HFFc6 (cell line): ENCODE measurements at places on chromosomes 4 and X. TPM values are rescaled to one million over a fixed set of nuclear protein-coding genes. Genes with fewer than 3 reads are reported as not detected.

DNA sequence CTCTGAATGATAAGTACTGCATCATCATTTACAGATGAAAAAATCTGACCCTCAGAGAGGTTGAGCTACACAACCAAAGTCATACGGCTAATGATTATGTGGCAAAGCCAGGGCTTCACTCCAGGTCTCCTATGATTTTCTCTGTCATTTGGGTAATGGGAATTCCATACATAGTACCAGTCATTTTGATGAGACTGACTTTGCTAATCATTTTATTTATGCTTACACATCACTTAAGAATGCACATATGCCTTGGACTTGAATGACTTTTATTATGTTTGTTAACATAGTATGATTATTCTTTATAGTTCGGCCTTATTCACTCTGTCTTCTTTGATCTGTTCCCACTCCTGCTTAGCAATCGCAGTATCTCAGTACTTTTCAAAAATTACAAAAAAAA is 255.1 kb upstream of the GPRIN3 start:
- no peak for DNase-seq

Gene SYP
- total RNA-seq, result 0.21 to 0.26 TPM (median 0.25 TPM) in 3 replicates

Gene USP27X
- 1.8 and 1.9 TPM in 2 replicates for total RNA-seq

GRCh38 chr4:81790477-81790876 is 318.8 kb upstream of the RASGEF1B start:
- no peak for DNase-seq

Gene HMGB3
- total RNA-seq, result 23.7 to 46.6 TPM (median 38.8 TPM) in 3 replicates

Gene CXCL1
- total RNA-seq, result 0.71 to 3.7 TPM (median 0.71 TPM) in 3 replicates

GRCh38 chr4:166169111-166169510 is 296.1 kb downstream of the TLL1 start:
- DNase-seq, result no peak

DNA sequence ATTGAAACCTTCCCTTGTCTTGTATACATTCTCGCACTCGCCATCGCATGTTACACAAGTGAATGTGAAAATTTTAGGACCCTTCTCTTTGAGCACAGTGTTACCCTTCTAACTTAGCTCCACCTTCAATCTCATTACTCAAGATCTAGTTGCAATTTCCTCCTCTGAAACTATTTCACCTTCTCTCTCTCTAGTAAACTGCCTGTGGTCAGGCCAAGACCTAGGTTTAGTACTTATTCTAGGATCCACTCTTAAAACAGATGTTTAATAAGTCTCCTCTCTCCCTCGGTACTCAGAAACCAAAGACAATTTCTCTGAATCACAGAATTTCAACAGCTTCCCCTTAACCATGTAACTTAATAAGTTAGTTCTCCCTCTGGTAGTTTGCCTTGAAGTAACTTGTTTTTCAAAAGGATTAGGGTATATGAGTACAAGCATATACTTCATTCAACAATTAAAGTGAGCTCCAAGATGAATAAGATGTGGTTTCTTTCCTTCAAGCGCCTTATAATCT is 156.0 kb downstream of the SH3KBP1 start:
- DNase-seq, result no peak

GRCh38 chrX:131752493-131753198 is 208.8 kb downstream of the OR13H1 start:
- no peak for DNase-seq

Gene USP17L10
- not detected in 3 replicates for total RNA-seq

Gene ARAP2
- total RNA-seq, result not detected in 3 replicates

- DNase-seq, result no peak
Measured at GRCh38 chrX:23317799-23318724, 16.6 kb upstream of the PTCHD1 start.

DNA sequence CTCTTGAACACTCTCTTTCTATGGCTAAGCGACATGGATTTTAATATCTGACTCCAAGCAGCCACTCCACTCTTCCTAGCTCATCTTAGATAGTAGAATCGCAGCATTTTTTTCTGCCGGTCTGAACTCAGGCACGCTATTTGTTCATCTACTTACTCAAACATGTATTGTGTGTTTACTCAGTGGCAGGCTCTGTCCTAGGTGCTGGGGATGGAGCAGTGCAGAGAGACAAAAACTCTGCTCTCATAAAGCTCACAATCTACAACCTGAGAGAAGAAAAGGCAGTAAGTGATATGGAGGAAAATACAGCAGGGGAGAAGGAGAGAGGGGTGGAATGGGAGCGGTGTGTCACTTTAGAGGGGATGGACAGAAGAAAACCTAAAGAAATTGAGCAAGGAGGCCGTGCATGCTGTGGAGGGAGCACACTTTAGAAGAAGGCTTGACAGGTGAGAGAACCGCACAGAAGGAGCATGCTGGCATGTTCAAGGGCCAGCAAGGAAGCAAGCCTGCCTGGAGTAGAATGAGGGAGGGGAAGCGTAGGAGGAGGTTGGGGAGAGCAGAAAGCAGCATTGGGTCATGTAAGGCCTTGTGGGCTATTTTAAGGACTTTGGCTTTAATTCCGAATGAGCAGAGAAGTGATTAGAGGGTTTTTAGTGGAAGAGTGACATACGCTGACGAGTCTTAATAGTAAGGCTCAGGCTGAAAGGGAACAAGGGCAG is 132.0 kb downstream of the ANK2 start:
- DNase-seq, result no peak

Gene CCDC158
- not detected in 3 replicates for total RNA-seq

DNA sequence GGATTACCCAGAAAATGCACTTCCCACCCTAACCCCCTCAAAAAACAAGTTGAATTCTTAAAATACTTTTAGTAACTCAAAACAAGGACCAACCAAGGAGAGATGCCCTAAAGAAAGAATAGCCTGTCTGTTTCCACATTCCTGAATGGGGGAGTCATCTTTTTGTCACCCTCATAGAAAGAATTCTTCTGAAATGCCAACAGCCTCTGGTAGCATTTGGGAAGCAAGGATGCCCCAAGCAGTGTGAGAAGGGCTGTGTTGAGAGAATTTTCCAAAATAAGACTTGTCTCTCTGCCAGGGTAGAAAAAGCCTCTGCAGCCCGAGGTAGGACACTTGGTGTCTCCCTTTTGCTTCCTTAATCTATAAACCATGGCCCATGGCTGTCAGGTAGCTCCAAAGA is 173.1 kb upstream of the VCX3A start:
- no peak for DNase-seq

Gene MCF2
- total RNA-seq, result not detected in 3 replicates

Gene GLRA2
- total RNA-seq, result not detected in 3 replicates

DNA sequence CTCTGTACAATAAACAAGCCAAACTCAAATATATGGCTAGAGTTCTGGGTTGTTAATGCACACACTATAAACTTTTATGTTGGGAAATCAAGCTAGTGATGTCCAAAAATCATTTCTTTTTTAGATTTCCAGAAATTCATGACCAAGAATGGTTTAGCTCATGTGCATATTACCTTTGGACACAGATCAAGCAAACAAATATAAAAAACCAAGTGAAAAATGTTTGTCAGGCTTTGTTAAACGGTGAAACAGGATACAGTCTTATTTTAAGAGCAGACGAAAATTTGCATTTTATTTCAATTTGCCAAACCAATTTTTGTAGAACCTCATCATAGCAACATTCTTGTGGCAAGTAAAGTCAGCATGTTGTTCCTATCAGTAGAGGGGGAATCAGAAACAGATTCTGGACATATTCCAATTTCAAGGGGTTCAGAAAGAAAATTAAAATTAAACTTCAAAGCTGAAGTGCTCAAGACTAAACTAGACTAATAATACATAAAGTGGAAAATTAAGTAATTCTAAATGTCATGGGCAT is 413.6 kb downstream of the TRIML1 start:
- no peak for DNase-seq

- no peak for DNase-seq
Measured at GRCh38 chr4:37324546-37324945, 80.0 kb downstream of the NWD2 start.

- no peak for DNase-seq
Measured at GRCh38 chr4:109723110-109723509, 6.8 kb downstream of the PLA2G12A start.

Gene ETDB
- total RNA-seq, result not detected in 3 replicates

Gene ALB
- not detected in 2 replicates for total RNA-seq

- DNase-seq, result no peak
Measured at GRCh38 chr4:83910693-83911092, 374.8 kb downstream of the GPAT3 start.

- no peak for DNase-seq
Measured at GRCh38 chrX:106921637-106922036, 1.4 kb downstream of the CLDN2 start.

GRCh38 chr4:112282860-112283667 is 2.6 kb downstream of the TIFA start:
- DNase-seq, result no peak

Gene REPS2
- 0.15 to 0.23 TPM (median 0.19 TPM) in 3 replicates for total RNA-seq

DNA sequence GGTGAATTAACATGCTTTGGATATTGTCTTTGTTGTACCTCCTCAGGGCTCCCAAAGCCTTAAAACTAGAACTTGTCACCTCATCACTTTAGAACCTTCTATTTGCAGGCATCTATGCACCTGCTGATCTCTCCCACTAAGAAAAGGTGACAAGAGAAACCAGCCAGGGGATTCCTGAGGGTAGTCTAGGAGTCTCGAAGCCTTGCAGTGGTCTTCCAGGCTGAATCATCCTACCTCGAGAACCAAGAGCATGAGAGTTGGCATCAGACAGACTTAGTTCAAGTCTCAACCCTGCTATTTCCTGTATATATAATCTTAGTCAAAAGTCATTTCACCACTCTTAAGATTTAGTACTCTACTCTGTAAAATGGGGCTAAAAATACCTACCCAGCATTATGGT is 29.6 kb downstream of the RTL5 start:
- DNase-seq, result no peak

GRCh38 chr4:182019148-182019652 is 224.0 kb upstream of the TENM3 start:
- no peak for DNase-seq

- no peak for DNase-seq
Measured at GRCh38 chr4:18209448-18209847, 187.9 kb upstream of the LCORL start.

Gene NEXMIF
- not detected in 2 replicates for total RNA-seq

Gene ZMAT1
- total RNA-seq, result 0.31 to 1.4 TPM (median 1.1 TPM) in 3 replicates

- no peak for DNase-seq
Measured at GRCh38 chr4:165600959-165601683, 222.3 kb downstream of the CPE start.

Gene PCDH19
- total RNA-seq, result 0.03 and 0.11 TPM in 2 replicates

Gene ATP10D
- total RNA-seq, result 54.7 and 69.7 TPM in 2 replicates

Gene CENPVL1
- not detected in 3 replicates for total RNA-seq

DNA sequence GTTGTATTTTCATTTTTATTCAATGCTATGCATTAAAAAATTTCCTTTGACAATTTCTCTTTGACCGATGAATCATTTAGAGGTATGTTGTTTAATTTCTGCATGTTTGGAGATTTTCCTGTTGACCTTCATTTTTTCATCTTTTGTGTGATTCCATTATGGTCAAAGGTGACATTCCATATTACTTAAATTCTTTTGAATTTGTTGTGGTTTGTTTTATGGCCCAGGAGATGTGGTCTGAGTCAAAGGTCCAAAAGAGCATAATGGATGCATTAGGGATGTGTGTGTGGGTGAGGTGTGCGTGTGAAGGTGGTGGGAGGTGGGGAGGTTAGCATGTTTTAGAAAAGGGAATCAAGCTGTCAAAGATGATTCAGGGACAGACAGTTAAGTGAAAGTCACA is 76.0 kb upstream of the GIMD1 start:
- peak; percentile 19 for DNase-seq

- DNase-seq, result no peak
Measured at GRCh38 chr4:34047363-34047762, 2197.0 kb downstream of the ARAP2 start.

DNA sequence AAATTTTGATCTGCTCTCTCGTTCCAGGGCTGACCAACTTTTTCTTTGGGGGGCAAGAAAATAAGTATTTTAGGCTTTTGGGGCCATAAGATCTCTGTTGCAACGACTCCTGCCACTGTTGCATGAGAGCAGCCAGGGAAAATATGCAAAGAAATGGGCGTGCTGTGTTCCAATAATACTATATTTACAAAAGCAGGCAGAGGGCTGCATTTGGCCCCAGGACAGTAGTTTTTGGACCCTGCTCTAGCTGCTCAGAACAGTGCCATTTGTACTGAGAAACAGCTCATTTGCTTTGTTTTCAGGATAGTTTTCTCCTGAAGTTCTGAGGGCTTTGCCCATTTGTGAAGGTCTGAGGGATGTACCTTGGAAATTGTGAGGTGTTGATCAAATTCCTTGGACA is 135.1 kb upstream of the MBNL3 start:
- no peak for DNase-seq

GRCh38 chr4:183984566-183984965 is 79.5 kb downstream of the STOX2 start:
- no peak for DNase-seq

DNA sequence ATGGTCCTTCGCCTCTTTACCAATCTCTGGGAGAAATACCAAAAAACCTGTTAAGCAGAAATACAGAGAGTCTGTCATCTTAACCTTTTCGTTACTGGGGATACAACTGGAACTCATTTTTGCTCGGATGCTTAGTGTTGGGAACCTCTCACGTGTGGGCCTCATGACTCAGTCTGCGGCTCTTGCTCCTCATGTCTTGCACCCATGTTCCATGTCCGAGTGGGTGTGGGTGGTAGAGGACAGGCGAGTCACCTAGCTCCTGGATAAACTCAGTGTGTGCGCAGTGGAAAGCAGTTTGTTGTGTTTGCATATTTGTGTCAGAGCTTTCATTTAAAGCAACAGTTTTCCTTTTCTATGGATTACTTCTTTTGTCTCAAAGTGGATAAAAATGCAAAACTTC is 70.6 kb downstream of the TNIP2 start:
- DNase-seq, result peak; percentile 16

DNA sequence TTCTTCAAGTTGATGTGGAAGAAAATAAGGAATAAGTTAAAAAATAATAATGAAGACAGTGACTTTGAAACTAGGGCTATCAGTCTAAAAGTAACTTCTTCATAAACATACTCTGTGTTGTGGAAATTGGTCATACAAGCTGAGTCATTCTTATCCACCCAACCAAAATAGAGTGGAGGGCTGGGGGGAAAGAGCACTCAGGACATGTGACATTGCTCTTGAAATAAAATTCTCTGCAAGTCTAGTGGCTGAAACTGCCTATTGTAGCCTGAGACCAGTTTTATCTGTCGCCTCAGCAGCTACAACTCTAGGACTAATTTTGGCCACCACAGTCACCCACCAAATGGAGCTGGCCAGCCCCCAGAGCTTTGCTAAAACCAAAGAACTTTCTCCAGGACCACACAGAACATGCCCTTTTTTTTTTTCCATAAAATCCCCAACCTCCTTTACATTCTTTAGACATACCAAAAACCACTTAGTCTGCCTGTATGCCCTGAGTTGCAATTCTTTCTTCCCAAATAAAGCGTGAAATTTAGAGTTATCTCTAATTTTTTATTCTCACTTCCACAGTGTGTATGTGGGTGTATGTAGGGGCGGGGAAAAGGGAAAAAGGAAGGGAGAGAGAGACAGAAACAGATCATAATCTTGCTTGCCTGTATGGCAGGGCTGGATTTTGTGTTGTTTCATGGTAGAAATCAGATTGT is 23.0 kb upstream of the SLC25A4 start:
- no peak for DNase-seq

DNA sequence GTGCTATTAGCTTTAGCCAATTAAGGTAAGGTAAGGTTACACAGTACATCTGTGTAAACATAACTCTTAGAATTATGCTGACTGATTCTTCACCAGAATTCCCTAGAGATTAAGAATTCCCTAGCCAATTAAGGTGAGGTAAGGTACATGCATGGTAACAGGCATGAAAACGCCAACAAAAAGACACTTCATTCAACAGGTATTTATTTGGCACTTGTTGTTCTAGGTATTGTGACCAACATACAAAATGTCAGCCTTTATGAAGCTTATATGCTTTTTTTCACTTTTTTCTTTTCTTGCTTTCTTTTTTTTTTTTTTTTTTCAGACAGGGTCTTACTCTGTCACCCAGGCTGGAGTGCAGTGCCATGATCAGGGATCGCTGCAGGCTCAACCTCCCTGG is 47.2 kb downstream of the EDNRA start:
- DNase-seq, result no peak
